ENCODE measurements at places on chromosomes 7 and 10.

DNA sequence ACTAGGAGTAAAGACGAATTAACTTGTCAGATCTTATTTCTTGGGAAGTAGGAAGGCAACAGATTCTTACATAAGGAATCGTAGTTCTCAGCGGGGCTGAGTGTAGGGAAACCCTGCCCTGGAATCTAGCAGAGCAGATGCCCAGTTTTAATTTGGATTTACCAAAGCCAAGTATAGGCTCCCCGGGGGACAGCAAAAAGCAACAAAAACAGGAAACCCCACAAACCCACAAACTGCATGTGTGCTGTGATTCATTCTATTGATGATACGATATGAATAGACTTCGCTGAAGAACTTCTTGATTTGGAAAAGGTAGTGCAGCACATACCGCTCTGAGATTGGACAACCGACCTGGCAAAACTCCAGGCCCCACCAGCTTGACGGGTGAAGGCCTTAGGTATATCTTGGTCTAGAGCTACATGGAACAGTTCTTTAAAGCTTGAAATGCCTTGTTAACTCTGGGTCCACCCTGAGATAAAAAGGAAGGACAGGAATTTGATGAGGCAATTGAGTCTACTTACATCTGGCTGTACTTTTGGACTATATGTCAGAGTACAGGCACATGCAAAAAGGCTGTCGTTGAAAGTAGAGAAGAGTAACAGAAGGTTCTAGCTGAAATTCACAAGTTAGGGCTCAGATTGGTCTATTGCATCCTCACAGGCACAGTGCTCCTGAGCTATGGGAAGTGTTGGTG lies 49.1 kb downstream of the STRA8 start:
- no peak for DNase-seq

- no peak for DNase-seq
Observed at GRCh38 chr7:12066521-12066920, 144.6 kb upstream of the TMEM106B start.

DNA sequence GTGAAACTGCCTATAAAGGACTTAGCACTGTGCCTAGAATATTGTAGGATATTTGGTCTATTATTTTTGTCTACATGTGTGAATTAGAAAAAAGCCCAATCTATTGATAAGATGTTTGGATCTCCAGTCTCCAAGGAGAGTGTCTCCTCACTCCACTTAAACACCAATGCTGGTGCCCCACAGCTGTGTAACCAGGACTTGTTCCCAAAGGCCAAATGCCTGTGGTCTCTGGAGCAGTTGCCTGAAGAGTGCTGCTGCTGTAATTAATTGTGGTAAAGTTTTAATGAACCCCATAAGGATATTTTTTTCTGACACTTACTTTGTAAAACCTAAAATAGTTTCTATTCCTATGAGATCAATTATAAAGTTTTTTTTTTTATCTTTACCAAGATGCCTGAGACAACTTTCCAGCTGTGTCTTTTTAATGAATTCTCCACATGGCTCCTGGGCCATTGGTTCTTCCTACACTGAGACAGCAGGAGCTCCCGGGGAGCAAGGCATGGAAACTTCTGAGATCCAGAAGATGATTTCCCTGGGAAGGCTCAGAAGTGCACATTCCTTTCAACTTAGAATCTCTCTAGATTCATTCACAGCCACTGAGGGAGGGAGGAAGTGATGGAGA lies 11.2 kb upstream of the OR2A5 start:
- no peak for DNase-seq

DNA sequence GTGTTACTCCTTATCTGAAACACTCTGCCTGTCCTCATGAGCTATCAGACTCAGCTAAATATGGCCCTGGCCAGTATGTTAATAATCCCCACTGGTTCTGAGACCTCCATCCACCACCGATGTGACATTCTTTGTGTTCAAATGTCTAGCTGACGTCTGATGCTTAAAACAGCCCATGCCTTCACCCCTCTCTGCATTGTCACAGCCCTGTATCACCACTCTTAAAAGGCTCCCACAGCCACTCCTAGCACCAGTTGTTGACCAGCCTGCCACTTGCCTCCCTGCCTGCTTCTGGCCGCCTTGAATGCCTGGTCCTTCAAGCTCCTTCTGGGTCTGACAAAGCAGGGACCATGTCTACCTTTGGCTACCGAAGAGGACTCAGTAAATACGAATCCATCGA lies at the start of gene LMOD2:
LMOD2 (plus strand) TSS at position 253 of the 400 bp plus-strand sequence; CDS start at position 351, 98 bp downstream.
- no peak for DNase-seq

- no peak for DNase-seq
Observed at GRCh38 chr7:138105221-138105620, 29.0 kb downstream of the AKR1D1 start.

GRCh38 chr7:123538897-123539296 lies 4.5 kb upstream of the IQUB start:
- DNase-seq = no peak

- no peak for DNase-seq
Observed at GRCh38 chr10:49756641-49757040, 5.5 kb downstream of the OGDHL start.

DNA sequence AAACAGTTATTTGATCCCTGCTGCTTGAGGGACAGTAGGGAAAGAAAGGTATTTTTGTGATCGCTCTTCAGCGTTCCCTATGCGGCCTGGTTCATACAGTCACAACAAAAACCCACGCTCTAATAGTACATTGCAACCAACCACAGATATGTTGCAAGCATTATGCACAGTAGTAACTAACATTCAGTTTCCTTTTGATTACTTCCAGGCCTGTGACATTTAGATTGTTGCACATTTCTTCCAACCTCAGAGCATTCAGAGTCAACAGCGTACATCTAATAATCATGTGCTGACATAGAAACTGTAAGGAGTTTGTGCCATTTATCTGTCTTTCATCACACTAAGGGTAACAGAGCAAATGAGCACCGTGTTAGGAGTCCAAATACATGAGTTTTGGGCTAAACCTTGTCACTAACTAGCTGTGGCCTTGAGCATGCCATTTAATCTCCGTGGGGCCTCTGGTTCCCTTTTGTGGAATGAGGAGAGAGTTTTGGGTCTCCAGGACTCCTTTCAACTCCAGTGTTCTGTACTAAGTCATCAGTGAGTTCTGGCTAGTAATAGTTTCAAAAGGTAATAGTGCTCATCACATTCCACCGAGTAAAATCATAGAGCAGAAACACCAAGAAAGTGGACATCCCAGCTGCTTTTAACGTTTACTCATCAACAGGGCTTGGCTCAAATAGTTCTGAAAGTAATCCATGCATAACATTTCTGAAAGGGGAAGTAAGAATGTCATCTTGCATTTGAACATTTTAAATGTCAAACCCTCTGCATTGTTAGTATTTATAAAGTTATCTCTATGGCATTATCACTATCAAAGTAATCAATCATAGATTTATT lies 99.0 kb upstream of the FZD1 start:
- DNase-seq = peak; percentile 65

Data from amniotic stem cell (primary cell).